ENCODE measurements at places on chromosomes 2 and 18.

DNA sequence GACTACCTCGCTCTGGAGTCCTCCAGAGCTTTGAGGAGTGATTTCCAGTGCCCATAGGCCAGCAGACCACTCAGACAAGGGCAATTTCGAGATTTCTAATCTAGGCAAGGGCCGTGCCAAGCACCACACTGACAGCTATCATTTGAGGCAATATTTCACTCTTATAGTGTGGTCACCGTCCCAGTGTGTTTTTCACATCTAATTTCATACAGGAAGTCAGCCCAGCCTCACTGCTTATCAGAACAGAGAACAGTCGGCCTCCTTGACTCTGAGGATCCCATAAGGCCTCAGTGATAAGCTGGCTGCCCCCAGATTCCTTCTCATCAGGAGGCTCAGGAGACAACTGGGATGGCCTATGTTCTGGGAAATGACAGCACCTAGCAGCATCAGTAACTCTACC is 581 bp downstream of the CAPN14 start:
- no peaks in the 10 kb centered on the region for H3K27me3 ChIP-seq
- no peak overlapping the region for H3K4me3 ChIP-seq
- no peaks in the 10 kb centered on the region for H3K36me3 ChIP-seq
- H3K4me1 ChIP-seq = no peaks in the 10 kb centered on the region

DNA sequence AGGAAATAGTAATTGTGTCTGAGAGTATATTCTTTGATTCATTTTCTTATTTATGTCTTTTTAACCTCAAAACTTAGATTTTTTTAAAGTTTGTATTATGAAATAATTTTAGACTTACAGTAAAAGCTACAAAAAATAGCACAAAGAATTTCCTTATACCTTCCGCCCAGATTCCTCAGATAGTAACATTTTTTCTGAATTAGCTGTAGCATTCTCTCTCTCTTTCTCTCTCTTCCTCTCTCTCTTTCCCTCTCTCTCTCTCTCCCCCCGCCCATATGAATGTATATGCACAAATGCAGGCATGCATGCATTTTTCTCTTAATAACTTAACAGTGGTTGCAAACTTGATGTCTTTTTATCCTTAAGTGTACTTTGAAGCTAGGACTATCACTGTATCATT is 361.1 kb upstream of the NRP2 start:
- H3K27me3 ChIP-seq = no peaks in the 10 kb centered on the region
- no peak overlapping the region for H3K4me3 ChIP-seq
- no peak for DNase-seq
- no peaks in the 10 kb centered on the region for H3K36me3 ChIP-seq

- H3K4me1 ChIP-seq = no peaks in the 10 kb centered on the region
- H3K27ac ChIP-seq = no peak overlapping the region
- no peak overlapping the region for H3K4me3 ChIP-seq
- no peaks in the 10 kb centered on the region for H3K27me3 ChIP-seq
- no peaks in the 10 kb centered on the region for H3K36me3 ChIP-seq
- DNase-seq = no peak
Observed at GRCh38 chr18:47526147-47526546, 274.7 kb upstream of the SKOR2 start.

- H3K4me1 ChIP-seq = peaks cover 13% of the 10 kb centered on the region
- peaks cover 39% of the 10 kb centered on the region for H3K27me3 ChIP-seq
- H3K27ac ChIP-seq = no peak overlapping the region
- H3K36me3 ChIP-seq = no peaks in the 10 kb centered on the region
- H3K4me3 ChIP-seq = no peak overlapping the region
- peak; percentile 28 for DNase-seq
Observed at GRCh38 chr2:72927619-72928550, 10.6 kb downstream of the EMX1 start.

Data from sigmoid colon (tissue), 7 donors.